ENCODE measurements at places on chromosomes 3 and 15.

DNA sequence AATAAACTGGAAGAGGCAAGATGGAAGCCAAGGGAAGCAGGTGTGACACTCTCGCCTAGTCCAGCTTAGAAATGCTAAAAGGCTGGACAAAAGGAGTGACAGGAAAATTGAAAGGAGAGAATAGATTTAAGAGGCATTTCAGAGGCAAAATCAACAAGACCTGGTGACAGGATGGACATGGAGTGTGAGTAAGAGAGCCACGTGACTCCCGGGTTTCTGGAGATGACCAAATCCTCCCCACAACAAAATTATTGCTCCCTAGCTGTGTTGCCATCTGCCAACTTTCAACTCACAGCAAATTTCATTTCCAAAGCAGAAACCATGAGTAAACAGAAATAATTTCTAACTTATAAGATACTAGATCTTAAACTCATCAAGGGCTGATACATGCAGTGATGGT, 52.6 kb downstream of the MTHFS start:
- DNase-seq, result no peak

DNA sequence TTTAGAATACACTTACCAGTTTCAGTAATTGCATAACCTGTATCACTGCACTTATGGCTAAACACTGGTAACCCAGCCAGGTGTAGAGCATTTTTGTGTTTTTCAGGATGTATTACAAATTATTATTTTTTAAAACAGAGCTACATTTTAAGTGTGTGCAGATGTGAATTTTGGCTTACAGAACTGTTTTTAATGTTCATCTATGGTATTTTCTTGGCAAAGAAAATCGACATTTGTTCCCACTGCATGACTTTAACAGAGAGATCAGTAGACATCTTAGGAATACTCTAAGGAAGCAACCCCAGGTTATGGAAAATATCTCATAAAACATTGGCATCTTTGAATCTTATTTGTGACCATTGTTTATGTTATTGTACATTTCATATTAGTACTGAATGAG, 73.3 kb downstream of the ATP13A4 start:
- no peak for DNase-seq

GRCh38 chr3:186281176-186281575, 80.9 kb downstream of the DGKG start:
- DNase-seq, result no peak

GRCh38 chr3:51393134-51393495, 2.0 kb downstream of the RBM15B start:
- DNase-seq, result no peak

GRCh38 chr3:195859846-195860411, 48.2 kb upstream of the MUC4 start:
- DNase-seq, result no peak

GRCh38 chr15:76342058-76342381, 5.4 kb downstream of the ISL2 start:
- DNase-seq, result no peak

DNA sequence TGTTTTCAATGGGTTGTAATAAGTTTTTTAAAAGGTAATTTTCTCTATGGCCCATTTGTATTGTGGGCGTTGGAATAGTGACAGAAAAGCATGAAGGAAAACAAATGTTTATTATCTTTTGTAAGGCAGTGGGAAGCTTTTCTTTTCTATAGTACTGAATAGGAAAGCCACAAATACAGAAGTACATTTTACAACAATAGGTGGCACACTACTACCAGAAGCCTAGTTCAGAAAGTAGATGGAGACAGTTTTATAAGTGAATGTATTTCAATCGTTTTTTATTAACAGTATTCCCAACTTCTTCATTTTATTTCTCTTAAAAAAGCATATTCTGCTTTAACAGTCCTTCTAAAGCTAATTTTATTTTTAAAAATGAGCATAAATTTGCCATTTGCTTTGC, 296.7 kb downstream of the PTPRG start:
- no peak for DNase-seq

- DNase-seq, result no peak
Measured at GRCh38 chr3:36937492-36937891, 7.4 kb downstream of the TRANK1 start.

DNA sequence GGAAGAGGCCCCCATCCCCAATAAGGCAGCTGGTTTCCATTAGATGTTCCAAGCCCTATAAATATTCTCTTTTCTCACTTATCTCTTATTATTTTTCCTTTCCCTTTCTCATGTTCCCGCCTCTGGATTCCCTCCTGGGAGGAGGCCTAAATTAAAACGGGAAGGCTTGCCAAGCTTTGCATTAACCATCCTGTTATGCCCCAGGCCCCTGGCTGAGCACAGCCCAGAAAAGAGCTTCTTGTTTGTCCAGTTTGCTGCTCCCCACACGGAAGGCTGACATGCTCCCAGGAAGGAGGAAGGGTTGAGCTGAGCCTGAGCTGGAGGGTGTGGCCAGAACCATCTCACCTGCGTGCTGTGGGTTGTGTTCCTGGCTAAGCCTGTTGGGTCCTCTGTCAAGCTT, 63.1 kb upstream of the BOC start:
- DNase-seq, result no peak

GRCh38 chr3:40731445-40731844, 206.7 kb downstream of the ZNF621 start:
- DNase-seq, result no peak

DNA sequence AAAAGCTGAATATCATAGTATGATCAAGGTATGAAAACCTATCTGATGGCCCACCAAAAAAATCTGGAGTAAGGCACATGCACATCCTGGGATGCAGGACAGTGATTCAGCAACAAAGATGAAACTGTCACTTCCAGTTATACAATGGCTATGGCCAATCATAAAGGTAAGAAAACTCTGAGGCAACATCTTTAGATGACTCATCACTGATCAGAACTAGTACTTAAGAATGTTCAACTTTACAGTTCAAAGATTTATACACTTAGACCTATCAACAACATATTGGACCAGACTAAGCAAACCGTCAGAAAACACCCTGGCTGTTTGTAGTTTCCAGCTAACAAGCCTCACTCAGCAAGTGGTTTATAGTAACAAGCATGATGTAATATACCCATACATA, 21.3 kb upstream of the PLCH1 start:
- DNase-seq, result no peak

Measured in kidney epithelial cell (primary cell).